Thyroid gland (tissue), 4 donors: ENCODE measurements at places on chromosomes 11 and 22. TPM values are rescaled to one million over a fixed set of nuclear protein-coding genes. Genes with fewer than 3 reads are reported as not detected.

DNA sequence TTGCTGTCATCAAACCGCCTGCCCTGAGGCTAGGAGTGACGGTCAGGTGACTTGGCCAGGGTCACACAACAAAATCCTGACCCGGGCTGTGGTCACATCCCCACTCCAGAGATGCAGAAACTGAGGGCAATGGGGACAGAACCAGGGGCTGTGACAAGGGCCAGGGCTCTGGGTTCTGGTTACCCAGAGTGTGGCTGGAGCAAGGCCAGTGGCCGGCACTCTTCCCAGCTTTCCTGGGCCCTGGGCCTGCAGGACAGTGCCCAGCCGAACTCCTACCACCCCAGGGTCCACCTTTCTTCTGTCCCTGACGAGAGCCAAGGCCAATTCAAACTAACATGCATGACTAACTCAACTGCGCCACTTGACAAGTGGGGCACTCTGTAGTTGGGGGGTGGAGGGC is 35.9 kb downstream of the ARVCF start:
- no peak for DNase-seq
- H3K36me3 ChIP-seq = peaks cover 19% of the 10 kb centered on the region
- peak overlapping the region; percentile 80 for H3K27ac ChIP-seq
- H3K27me3 ChIP-seq = no peaks in the 10 kb centered on the region
- no peak overlapping the region for H3K4me3 ChIP-seq

GRCh38 chr11:30825723-30826122 is 239.6 kb upstream of the MPPED2 start:
- no peak for DNase-seq
- H3K36me3 ChIP-seq = no peaks in the 10 kb centered on the region
- H3K4me1 ChIP-seq = no peaks in the 10 kb centered on the region
- no peak overlapping the region for H3K27ac ChIP-seq

GRCh38 chr11:35662649-35663407 is at the start of gene TRIM44:
Gene TRIM44, plus strand, starts transcription at chr11:35662775. Its CDS starts 337 bp downstream, at chr11:35663112.
- peak; percentile 78 for DNase-seq
- peak within 1 kb of the TSS; percentile 38 for H3K27ac ChIP-seq
- peak within 1 kb of the TSS; percentile 78 for H3K4me3 ChIP-seq
- no peaks in the 10 kb centered on the region for H3K36me3 ChIP-seq
- peaks cover 14% of the 10 kb centered on the region for H3K4me1 ChIP-seq

PDGFD gene
- total RNA-seq = 28.5 TPM

NCF4 gene
- total RNA-seq = 7.3 TPM
